ENCODE measurements at places on chromosomes 6 and 20. TPM values are rescaled to one million over a fixed set of nuclear protein-coding genes. Genes with fewer than 3 reads are reported as not detected.

DNA sequence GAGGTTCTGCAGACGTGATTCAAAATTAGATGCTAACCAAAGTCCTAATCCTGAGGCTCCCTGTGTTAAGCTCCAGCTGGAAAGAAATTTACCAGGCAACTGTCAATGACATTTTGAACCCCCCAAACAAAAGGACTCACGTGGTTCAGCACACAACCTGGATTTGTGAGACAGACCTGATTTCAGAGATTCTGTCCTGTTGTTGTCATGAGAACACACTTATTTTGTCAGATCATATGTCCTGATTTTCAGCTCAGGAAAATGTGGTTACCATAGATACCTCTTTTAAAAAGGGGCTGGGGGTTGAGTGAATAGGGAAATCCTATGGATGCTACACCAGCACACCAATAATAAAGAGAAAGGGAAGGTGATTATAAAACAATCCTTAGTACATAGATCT, 61.6 kb downstream of the MTFR2 start:
- no peak for DNase-seq
- H3K27me3 ChIP-seq, result no peaks in the 10 kb centered on the region
- H3K4me3 ChIP-seq, result no peak overlapping the region

The PPP1R3G gene
- total RNA-seq, result 0.07 TPM

The IL17A gene
- not detected for total RNA-seq

DNA sequence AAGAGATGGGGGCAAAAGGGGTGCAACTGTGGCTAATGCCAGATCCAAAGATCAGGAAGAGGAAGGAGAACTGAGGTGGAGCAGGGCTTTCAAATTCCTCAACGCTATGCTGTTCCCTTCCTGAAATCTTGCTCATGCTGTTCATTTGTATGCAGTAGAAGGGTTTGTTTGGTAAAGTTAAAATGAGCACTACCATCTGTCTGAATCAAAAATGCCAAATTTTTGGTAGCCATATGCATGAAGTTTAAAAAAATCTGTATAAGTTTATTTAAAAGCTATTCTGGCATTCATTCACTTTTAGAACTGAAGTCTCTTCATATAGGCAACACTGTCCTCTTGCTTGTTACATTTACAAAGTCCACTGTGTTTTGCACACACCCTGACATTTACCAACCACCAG, 82.2 kb downstream of the FAM229B start:
- no peak overlapping the region for H3K27ac ChIP-seq
- H3K27me3 ChIP-seq, result no peaks in the 10 kb centered on the region
- H3K4me1 ChIP-seq, result no peaks in the 10 kb centered on the region
- no peaks in the 10 kb centered on the region for H3K36me3 ChIP-seq
- no peak for DNase-seq

GRCh38 chr20:52965819-52966218, 6.3 kb upstream of the TSHZ2 start:
- H3K27ac ChIP-seq, result no peak overlapping the region
- H3K36me3 ChIP-seq, result no peaks in the 10 kb centered on the region
- no peaks in the 10 kb centered on the region for H3K4me1 ChIP-seq
- H3K27me3 ChIP-seq, result no peaks in the 10 kb centered on the region

The LY6G5C gene
- 0.75 TPM for total RNA-seq

GRCh38 chr6:111410371-111410770, 72.6 kb downstream of the REV3L start:
- H3K36me3 ChIP-seq, result no peaks in the 10 kb centered on the region
- no peak for DNase-seq
- H3K4me1 ChIP-seq, result no peaks in the 10 kb centered on the region

The SCRT2 gene
- not detected for total RNA-seq

DNA sequence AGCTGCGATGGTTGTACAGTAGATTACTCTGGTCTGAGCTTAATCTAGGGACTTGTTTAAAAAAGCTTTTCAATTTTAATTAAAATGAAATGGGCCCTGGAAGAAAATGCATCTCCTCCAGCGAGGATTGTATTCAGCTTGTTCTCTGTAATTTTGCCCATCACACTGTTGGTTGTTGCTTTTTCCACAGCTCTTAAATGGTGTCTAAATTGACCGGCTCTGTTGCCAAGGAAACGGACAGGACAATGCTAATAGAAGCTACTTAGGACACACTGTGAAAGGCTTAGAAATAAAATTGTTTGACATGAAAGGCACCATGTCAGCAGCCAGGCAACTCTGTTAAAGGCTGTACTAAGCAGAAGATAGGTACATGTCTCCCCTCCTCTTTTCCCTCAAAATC, 116.7 kb upstream of the NRSN1 start:
- no peaks in the 10 kb centered on the region for H3K27me3 ChIP-seq
- DNase-seq, result no peak
- no peaks in the 10 kb centered on the region for H3K4me1 ChIP-seq
- H3K27ac ChIP-seq, result no peak overlapping the region

DNA sequence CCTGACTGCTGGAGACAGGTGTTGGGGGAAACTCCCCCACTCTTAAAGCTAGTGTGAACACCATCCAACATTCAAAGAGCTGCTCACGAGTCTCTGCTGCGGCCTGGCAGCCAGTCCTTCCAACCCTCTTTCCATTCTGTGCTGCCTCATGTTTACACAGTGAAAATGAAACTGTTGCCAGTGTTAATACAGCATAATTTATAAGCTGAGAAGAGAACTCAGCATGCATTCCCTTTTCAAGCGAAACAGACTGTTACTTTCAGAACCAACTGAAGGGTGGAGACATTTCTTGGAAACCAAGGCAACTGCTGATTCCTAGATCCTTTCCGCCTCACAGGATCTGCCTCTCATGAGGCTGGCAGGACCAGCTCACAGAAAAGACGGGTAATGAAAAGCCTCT, 533.8 kb upstream of the ID4 start:
- no peaks in the 10 kb centered on the region for H3K4me1 ChIP-seq
- DNase-seq, result no peak
- no peak overlapping the region for H3K27ac ChIP-seq
- no peaks in the 10 kb centered on the region for H3K27me3 ChIP-seq
- H3K4me3 ChIP-seq, result no peak overlapping the region

- no peak overlapping the region for H3K4me3 ChIP-seq
- no peak overlapping the region for H3K27ac ChIP-seq
- peaks cover 14% of the 10 kb centered on the region for H3K4me1 ChIP-seq
These were observed 312.6 kb downstream of the CLIC5 start for GRCh38 chr6:45702849-45703739.

GRCh38 chr20:25282034-25282781, 34.3 kb downstream of the PYGB start:
- no peak overlapping the region for H3K27ac ChIP-seq
- no peaks in the 10 kb centered on the region for H3K4me1 ChIP-seq
- no peak for DNase-seq
- peaks cover 41% of the 10 kb centered on the region for H3K36me3 ChIP-seq
- no peaks in the 10 kb centered on the region for H3K27me3 ChIP-seq

GRCh38 chr20:56469077-56469449, 636 bp downstream of the RTF2 start:
- peak overlapping the region; percentile 93 for H3K27ac ChIP-seq
- peak overlapping the region; percentile 94 for H3K4me3 ChIP-seq
- peaks cover 11% of the 10 kb centered on the region for H3K4me1 ChIP-seq
- no peaks in the 10 kb centered on the region for H3K27me3 ChIP-seq
- peaks cover 6% of the 10 kb centered on the region for H3K36me3 ChIP-seq
- DNase-seq, result no peak

GRCh38 chr6:146803601-146804000, 204.8 kb downstream of the ADGB start:
- H3K36me3 ChIP-seq, result no peaks in the 10 kb centered on the region
- no peaks in the 10 kb centered on the region for H3K27me3 ChIP-seq
- no peak overlapping the region for H3K27ac ChIP-seq
- no peak for DNase-seq
- no peaks in the 10 kb centered on the region for H3K4me1 ChIP-seq
- no peak overlapping the region for H3K4me3 ChIP-seq
